ENCODE measurements at places on chromosomes 5 and 9. TPM values are rescaled to one million over a fixed set of nuclear protein-coding genes. Genes with fewer than 3 reads are reported as not detected.
A peak's percentile ranks its signal among the peaks of the same experiment; 100 is the strongest.

Gene SLC46A2
- total RNA-seq = not detected

- H3K27me3 ChIP-seq = no peaks in the 10 kb centered on the region
- H3K36me3 ChIP-seq = no peaks in the 10 kb centered on the region
- no peak overlapping the region for H3K4me3 ChIP-seq
- no peaks in the 10 kb centered on the region for H3K4me1 ChIP-seq
- DNase-seq = no peak
Observed at GRCh38 chr5:137191179-137191578, 307.9 kb downstream of the SPOCK1 start.

DNA sequence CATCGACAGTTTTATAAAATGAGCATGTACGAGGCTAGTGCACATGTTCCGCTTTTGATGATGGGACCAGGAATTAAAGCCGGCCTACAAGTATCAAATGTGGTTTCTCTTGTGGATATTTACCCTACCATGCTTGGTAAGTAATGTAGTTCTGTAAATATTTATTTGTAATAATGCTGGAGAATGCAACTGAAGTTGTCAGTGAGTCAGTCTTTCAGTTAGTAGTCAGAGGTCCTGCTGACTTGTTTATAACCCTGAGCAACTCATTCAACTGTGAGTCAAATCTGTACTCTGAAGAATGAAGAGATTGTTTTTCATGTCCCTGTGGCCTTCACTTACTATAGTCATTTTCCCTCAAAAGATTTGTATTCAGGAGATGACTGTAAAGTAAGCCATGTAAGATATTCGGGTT, 28.4 kb upstream of the GPR150 start:
- no peaks in the 10 kb centered on the region for H3K36me3 ChIP-seq
- H3K27me3 ChIP-seq = no peaks in the 10 kb centered on the region
- H3K4me1 ChIP-seq = no peaks in the 10 kb centered on the region
- no peak for DNase-seq
- no peak overlapping the region for H3K27ac ChIP-seq
- H3K4me3 ChIP-seq = no peak overlapping the region

- no peaks in the 10 kb centered on the region for H3K27me3 ChIP-seq
- no peak overlapping the region for H3K4me3 ChIP-seq
- DNase-seq = no peak
- no peak overlapping the region for H3K27ac ChIP-seq
- no peaks in the 10 kb centered on the region for H3K4me1 ChIP-seq
- no peaks in the 10 kb centered on the region for H3K36me3 ChIP-seq
Observed at GRCh38 chr9:34374905-34375552, 1.7 kb downstream of the MYORG start.

GRCh38 chr5:61257421-61257820, 74.6 kb upstream of the ZSWIM6 start:
- no peaks in the 10 kb centered on the region for H3K27me3 ChIP-seq
- no peak overlapping the region for H3K27ac ChIP-seq
- H3K36me3 ChIP-seq = no peaks in the 10 kb centered on the region
- DNase-seq = no peak
- H3K4me3 ChIP-seq = no peak overlapping the region

Gene SPINK7
- not detected for total RNA-seq

DNA sequence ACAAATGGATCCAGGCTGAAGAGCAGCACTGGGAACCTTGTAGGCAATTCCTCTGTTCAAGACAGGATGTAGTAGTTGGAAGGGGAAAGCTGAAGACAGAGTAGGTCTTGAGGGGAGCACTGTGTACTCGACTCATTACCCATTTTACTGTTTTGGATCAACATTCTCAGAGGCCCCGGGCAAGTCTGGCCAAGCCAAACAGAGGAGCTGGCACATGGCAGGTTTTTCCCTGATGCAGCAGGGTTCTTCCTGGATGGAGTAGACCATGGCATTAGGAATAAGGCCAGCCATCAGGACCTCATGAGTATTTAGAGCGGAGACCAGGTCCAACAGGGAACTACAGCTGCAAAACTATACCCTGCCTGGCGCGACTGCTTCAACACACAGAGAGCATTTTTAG, 4.4 kb downstream of the SVEP1 start:
- H3K27me3 ChIP-seq = no peaks in the 10 kb centered on the region
- peak; percentile 63 for DNase-seq
- no peak overlapping the region for H3K27ac ChIP-seq
- H3K4me1 ChIP-seq = no peaks in the 10 kb centered on the region
- H3K36me3 ChIP-seq = no peaks in the 10 kb centered on the region
- H3K4me3 ChIP-seq = no peak overlapping the region

GRCh38 chr5:67997148-67997547, 218.4 kb upstream of the PIK3R1 start:
- H3K4me3 ChIP-seq = no peak overlapping the region
- H3K36me3 ChIP-seq = no peaks in the 10 kb centered on the region
- no peaks in the 10 kb centered on the region for H3K4me1 ChIP-seq
- no peak for DNase-seq

DNA sequence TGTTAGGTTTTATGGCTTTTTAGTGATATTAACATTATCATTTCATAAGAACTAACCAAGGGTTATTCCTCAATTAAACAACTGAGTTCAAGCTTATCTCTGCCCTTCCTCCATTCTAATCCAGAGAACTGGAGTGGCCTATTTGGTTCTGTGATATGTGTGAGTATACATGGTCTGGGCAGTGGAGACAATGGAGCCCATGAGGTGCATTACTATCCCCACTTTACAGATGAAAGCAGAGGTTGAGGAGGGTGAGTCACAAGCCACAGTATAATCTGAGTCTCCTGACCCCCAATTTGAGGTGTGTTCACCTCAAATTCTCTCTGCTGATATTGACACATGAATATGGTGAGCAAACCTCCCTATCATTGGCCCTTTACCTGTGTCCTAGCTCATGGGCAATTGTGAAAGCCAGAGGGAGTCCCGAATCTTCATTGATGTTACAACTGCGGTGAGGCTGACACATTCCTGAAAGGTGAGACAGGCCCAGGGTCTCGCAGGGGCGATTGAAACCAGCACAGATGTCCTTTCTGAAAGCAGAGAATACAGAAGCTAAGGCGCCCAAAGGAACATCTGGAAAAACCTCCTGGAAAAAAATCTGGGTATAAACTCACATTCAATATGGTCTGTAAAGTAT, 217.2 kb downstream of the TARS1 start:
- H3K27ac ChIP-seq = no peak overlapping the region
- no peak overlapping the region for H3K4me3 ChIP-seq
- H3K4me1 ChIP-seq = no peaks in the 10 kb centered on the region
- DNase-seq = no peak
- no peaks in the 10 kb centered on the region for H3K27me3 ChIP-seq

DNA sequence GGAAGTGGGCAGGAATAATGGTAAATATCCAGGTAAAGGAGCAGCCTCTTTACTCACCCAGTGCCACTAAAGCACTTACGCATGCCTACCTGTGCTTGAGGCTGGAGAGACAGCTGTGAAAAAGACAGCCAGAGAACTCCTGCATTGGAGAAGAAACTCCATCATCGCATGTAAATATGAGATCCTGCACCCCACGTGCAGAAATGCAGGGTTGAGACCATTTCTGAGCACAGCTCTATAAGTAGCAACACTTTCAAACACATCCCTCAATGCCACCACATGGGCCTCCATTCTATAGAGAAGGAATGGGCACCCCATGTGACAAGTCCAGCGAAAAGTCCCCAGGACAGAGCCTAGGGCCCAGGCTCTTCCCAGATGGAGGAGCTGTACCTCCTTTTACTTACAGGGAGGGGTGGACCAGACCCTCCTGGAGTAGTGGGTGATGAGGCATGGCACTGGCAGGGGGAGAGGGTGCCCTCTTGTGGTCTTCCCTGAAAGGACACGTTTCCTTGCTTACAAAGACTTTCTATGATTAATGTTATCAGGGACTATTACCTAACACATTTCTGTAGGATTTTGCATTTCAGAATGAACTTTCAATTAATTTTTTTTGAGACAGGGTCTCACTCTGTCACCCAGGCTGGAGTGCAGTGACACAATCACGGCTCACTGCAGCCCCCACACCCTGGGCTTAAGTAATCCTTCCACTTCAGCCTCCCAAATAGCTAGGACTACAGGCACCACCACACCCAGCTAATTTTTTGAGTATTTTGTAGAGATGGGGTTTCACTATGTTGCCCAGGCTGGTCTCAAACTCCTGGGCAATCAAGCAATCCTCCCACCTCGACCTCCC, 55.3 kb upstream of the IL17B start:
- peak overlapping the region; percentile 97 for H3K27ac ChIP-seq
- no peaks in the 10 kb centered on the region for H3K4me1 ChIP-seq
- peak; percentile 80 for DNase-seq
- peaks cover 18% of the 10 kb centered on the region for H3K36me3 ChIP-seq
- no peak overlapping the region for H3K4me3 ChIP-seq

DNA sequence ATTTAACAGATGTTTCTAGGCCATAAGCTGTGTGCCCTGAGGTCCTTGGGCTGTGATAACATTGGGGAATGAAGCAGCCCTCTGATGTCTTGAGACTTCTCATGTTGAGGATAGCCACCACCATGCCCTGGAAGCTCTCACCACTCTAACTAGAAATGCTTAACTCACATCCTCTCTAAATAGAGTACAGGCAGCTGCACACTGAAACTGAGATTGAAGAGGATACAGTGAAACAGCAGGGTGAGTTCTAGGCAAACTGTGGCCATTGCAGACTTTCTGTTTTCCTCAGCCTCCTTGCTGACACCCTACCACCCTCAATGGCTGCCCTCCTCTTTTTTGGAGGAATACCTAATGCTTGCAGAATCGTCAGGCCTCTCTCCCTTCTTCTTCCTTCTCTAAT, 22.4 kb downstream of the UTP15 start:
- no peaks in the 10 kb centered on the region for H3K4me1 ChIP-seq
- DNase-seq = no peak
- H3K27ac ChIP-seq = no peak overlapping the region
- no peak overlapping the region for H3K4me3 ChIP-seq

GRCh38 chr5:77514457-77514856, 22.3 kb upstream of the WDR41 start:
- H3K27ac ChIP-seq = no peak overlapping the region
- no peak for DNase-seq
- H3K4me1 ChIP-seq = no peaks in the 10 kb centered on the region

Gene GPR150
- not detected for total RNA-seq

DNA sequence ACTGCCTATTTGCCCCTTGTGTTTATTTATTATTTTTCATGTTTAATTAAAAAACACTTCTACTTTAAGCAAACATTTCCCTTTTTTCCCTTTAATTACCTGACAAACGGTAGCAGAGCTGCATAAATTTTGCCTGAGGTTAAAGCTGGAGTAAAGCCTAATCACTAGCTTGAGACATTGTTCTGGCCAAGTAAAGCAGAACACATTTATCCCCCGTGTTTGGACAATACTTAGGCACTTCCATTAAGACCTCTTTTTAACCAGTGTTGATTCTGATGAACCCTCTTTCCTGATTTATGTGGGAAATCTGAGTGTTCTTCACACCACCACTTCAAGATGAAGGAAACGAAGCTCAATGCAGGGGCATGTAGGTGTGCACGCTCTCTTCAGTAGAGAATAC, 54.5 kb downstream of the BNC2 start:
- DNase-seq = no peak
- H3K27me3 ChIP-seq = no peaks in the 10 kb centered on the region
- H3K27ac ChIP-seq = no peak overlapping the region
- H3K4me1 ChIP-seq = no peaks in the 10 kb centered on the region

Gene TMEM174
- not detected for total RNA-seq

- no peaks in the 10 kb centered on the region for H3K4me1 ChIP-seq
- no peak overlapping the region for H3K27ac ChIP-seq
- H3K36me3 ChIP-seq = no peaks in the 10 kb centered on the region
- H3K4me3 ChIP-seq = no peak overlapping the region
Observed at GRCh38 chr5:167821151-167821550, 470.3 kb upstream of the WWC1 start.

Gene CBY3
- total RNA-seq = not detected

- no peaks in the 10 kb centered on the region for H3K4me1 ChIP-seq
- H3K27me3 ChIP-seq = no peaks in the 10 kb centered on the region
- DNase-seq = no peak
- peak overlapping the region; percentile 77 for H3K27ac ChIP-seq
- H3K4me3 ChIP-seq = no peak overlapping the region
- no peaks in the 10 kb centered on the region for H3K36me3 ChIP-seq
Observed at GRCh38 chr5:102799017-102799416, 43.9 kb downstream of the PAM start.

- no peak overlapping the region for H3K4me3 ChIP-seq
- no peak for DNase-seq
- no peaks in the 10 kb centered on the region for H3K4me1 ChIP-seq
- H3K27ac ChIP-seq = no peak overlapping the region
Observed at GRCh38 chr5:6705959-6706358, 7.3 kb upstream of the TENT4A start.

DNA sequence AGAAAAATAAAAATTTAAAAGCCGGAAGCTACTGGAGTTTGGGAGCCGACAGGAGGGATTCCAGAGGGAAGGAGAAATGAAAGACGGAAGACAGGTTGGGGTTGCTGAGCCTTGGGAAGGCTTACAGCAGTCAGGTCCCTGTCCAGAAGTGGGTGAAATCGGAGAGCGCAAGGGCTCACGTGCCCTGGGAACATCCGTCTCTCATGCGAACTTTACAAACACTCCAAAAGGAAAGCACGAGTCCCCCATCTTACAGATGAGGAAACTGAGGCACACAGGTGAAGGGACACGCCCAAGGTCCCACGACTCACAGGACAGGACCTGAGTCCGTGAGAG, 347 bp upstream of the OLFML2A start:
- no peaks in the 10 kb centered on the region for H3K27me3 ChIP-seq
- H3K4me3 ChIP-seq = peak overlapping the region; percentile 51
- no peaks in the 10 kb centered on the region for H3K36me3 ChIP-seq
- peaks cover 58% of the 10 kb centered on the region for H3K4me1 ChIP-seq

Gene LECT2
- total RNA-seq = not detected

- no peak overlapping the region for H3K27ac ChIP-seq
- no peaks in the 10 kb centered on the region for H3K36me3 ChIP-seq
- H3K27me3 ChIP-seq = no peaks in the 10 kb centered on the region
- peaks cover 7% of the 10 kb centered on the region for H3K4me1 ChIP-seq
- H3K4me3 ChIP-seq = no peak overlapping the region
Observed at GRCh38 chr5:96064877-96065276, 103.2 kb upstream of the ELL2 start.

GRCh38 chr5:125452991-125453390, 706.6 kb upstream of the ZNF608 start:
- no peak overlapping the region for H3K4me3 ChIP-seq
- no peaks in the 10 kb centered on the region for H3K4me1 ChIP-seq
- H3K27me3 ChIP-seq = no peaks in the 10 kb centered on the region
- DNase-seq = no peak
- no peak overlapping the region for H3K27ac ChIP-seq
- H3K36me3 ChIP-seq = no peaks in the 10 kb centered on the region
